NCI-H524 (cell line): ENCODE measurements at places on chromosomes 1 and 21.

GRCh38 chr1:158353303-158354075 lies at the start of gene CD1E:
CD1E (plus strand) TSS chr1:158353894; CDS start chr1:158353989, 95 bp downstream.
- no peak for DNase-seq

DNA sequence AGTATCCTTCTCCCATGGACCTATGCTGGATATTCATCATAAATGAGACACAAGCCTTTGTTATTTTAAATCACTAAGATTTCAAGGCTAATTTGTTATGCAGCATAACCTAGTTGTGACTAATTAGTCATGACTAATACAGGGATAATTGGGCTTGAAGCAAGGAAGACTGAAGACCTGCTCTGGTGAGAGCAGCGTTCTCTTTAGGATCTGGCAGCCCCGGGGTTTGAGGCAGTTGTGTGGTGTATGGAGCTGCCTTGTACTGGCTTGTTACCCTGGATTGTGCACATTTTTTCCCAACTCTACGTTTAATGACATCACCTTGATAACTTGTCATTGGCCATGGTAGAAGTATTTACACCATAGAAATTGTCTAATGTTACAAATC lies 25.7 kb upstream of the SPAG17 start:
- no peak for DNase-seq

DNA sequence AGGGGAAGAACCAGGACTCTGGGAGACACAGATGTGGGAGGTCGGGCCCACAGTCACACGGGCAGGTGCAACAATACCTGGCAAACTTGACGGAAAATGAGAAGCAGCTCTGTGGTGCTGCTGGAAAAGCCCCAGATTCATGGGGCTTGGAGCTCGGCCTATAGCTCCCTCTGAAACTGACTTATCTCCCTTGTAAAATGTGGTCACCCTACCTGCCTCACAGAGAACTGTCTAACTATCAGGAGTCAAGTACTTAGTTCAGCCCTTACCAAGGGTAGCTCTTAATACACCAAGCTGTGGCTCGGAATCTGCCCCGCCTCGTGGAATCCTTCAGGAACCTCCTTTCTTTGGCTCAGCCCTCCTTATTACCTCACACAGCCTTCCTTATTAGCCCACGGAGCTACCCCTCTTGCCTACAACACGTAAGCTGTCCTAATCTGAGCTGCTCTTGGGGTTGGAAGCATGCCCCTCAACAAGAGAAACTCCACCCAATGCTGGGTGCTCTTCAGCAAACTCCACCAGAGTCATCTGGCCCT lies 68.9 kb downstream of the MRPL37 start:
- no peak for DNase-seq

DNA sequence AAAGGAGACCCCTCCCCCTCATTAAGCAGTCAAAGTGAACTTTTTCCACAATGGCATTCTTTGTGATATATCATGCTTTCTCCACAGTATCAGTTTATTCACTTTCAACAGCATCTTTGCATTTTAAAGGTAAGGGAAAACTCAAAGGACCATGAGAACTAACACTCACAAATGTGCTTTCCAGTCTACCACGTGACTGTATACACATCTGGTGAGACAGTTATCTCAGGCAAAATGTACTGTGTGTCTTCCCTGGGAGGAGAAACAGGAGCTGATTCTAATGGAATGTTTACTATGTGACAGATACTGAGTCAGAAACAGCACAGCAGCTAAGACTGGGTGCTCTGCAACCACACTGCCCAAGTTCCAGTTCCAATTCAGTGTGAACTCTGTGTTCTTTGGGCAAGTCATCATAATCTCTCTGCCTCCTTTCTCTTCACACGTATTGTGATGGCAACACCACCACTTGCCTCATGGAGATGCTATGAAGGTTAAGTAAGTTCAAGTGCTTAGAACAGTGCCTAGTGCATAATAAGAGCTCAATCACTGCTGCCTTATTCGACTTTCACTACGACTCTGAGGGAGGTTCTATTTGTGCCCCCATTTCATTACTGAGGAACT lies 79.0 kb downstream of the SLC45A1 start:
- DNase-seq, result no peak

GRCh38 chr1:12336413-12336812 lies 106.6 kb downstream of the VPS13D start:
- DNase-seq, result no peak

GRCh38 chr1:117009132-117009531 lies 7.6 kb downstream of the CD101 start:
- DNase-seq, result no peak

DNA sequence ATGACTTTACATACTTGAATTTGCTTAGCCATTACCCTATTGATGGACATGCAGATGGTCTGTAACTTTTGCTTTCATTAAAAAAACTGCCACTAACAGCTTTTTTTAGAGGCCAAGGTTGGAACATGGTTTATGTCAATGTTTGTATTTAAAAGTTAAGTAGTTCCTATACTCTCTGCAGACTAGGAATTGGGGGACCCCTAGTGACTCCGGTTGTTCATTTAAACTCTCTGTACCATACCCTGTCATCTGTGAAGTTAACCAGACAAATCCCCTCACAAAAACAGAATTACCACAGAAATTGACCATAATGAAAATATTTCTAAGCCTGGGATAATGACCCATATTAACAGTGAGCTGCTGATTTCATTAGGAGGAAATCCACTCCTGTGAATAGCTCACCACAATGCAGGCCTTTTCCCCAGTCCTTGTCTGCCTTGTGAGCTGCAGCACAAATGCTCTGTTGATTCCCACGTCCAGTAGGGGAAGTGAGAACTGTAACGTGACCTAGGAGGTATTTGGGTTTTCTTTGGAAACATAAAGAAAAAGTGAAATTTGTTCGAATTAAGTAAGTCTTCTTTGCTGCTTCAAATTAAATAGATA lies 30.2 kb upstream of the CD101 start:
- no peak for DNase-seq

DNA sequence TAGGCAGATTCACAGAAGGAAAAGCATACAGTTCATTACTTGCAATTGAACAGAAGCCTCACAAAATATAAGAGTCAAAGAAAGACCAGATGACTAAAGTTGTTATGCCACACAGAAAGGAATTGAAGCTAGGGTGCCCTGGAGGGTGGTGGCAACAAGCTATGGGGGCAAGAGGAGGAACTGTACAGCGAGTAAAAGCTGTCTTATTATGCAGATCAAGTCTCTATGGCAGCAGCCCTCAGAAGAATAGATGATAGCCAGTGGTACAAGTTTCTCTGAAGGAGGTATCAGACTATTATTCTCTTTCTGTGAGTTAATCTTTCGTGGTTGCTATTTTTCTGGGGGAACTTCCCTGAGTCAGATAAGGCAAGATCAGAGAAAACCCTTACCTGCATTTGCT lies 72.2 kb downstream of the C21orf91 start:
- no peak for DNase-seq

- DNase-seq, result no peak
Measured at GRCh38 chr1:180935326-180936109, 22.8 kb downstream of the KIAA1614 start.

- peak; percentile 21 for DNase-seq
Measured at GRCh38 chr1:205582471-205583291, 49.1 kb downstream of the ELK4 start.
